ENCODE measurements at places on chromosomes 4 and X.

DNA sequence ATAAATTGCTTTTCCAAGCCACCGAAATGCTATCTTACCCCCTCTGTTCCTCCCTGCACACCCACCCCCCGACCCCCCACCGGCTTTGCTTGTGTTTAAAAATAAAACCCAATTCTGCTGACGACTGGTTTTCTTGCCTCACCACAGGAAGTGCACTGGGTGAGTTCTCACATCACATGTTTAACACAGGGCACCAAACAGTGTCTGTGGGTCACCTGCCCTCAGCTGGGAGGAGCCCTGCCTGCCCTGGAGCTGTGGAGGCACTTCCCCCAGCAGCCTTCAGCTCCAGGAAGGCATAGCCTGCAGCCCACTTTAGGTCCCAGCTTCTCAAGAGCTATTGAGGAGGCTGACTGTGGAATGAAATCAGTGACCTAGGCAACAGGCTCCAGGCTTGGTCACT is 8.8 kb downstream of the TMEM255A start:
- DNase-seq: no peak

GRCh38 chrX:87515836-87516235 is 1.8 kb upstream of the KLHL4 start:
- no peak for DNase-seq

- no peak for DNase-seq
These were observed 65.3 kb downstream of the EGF start for GRCh38 chr4:109977854-109978501.

- no peak for DNase-seq
These were observed 156.1 kb downstream of the RAB28 start for GRCh38 chr4:13327991-13328390.

DNA sequence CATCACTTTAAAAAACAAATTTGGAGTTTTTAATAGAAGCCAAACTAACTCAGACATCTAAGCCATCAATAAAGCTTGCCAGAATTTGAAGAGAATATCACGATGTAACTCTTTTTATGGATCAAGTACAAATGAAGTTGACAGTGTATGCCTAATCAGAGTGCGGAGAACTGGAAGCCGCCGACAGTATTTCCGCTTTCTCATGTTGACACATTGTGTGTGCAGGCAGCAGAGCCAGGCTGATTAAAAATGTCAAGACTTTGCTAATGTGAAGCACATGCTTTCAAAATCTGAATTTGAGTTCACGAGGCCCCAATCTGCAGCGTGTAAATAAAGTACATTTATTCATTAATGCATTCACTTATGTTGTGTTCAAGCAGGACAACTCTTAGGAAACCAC is 161.2 kb downstream of the TENM3 start:
- no peak for DNase-seq

- DNase-seq: no peak
These were observed 2.4 kb downstream of the NKX3-2 start for GRCh38 chr4:13541720-13542576.

All from NCI-H1436 (cell line).